ENCODE measurements at places on chromosomes 11 and 22. TPM values are rescaled to one million over a fixed set of nuclear protein-coding genes. Genes with fewer than 3 reads are reported as not detected.

GRCh38 chr11:17699147-17700114, 19.9 kb upstream of the MYOD1 start:
- no peak for DNase-seq

GRCh38 chr22:43643387-43643786, 168.7 kb downstream of the EFCAB6 start:
- no peak for DNase-seq

GRCh38 chr11:36155770-36156160, 133.5 kb downstream of the COMMD9 start:
- peak; percentile 49 for DNase-seq

GRCh38 chr11:65446446-65447277, 24.1 kb downstream of the NEAT1 start:
- peak; percentile 49 for DNase-seq

GRCh38 chr11:73225001-73225686, 7.1 kb downstream of the P2RY2 start:
- DNase-seq: no peak

GRCh38 chr22:49992921-49993648, 19.5 kb downstream of the IL17REL start:
- peak; percentile 79 for DNase-seq

DNA sequence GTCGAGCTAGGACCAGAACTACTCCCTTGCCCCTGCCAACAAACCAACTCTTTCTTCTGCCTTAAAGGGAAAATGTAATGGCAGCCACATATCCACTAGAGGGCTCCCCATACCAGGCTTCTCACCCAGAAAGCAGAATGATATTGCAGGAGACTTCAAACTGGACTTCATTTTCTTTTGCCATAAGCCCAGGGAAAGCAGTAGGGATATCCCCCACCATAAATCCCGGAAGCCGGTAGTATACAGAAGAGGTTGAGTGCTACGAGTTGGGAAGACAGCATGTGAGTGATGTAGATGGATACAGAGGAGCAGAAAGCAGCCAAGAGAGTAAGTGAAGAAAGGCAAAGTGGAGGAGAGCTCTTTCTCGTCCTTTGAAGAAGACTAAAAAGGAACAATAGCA, 12.1 kb downstream of the PLAAT5 start:
- peak; percentile 82 for DNase-seq

DNA sequence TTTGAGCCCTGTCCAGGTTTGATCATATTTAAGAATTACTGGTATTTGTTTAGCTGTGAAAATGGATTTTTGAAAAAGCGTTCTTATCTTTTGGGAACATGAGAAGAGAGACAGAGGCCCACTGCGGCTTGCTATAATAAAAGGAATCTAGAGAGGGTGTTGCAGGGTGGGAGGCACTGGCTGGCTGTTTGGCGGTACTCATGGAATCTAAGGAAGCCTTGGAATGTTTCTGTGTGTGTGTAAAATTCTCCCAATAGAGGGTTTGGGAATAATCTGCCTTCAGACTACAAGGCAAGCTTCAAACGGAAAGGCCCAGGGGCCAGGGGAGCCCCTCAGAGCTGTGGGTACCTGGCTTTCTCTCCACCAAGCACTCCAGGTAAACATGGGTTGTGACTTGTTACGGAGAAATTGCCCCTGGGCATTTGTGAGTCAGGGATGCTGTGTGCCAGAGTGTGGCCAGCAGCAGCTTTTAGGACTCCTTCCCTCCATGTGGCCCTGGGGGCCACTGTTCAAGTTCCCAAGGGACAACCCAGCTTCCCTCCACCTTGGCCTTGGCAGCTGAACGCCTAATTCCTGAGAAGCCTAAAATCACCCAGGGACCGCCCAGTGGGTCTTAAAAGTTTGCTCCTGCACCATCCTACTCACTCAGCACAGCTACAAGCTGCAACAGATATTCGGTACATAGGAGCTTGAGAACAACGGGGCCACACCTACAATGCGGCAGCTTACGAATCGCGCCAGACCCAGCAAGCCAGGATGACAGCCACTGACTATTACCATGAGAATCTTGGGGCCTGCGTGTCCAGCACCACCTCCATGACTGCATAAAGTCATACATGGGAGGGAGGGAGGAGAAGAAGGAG, 14.1 kb upstream of the SYT8 start:
- DNase-seq: no peak

- DNase-seq: peak; percentile 69
These were observed 379 bp upstream of the SLC3A2 start for GRCh38 chr11:62880231-62880802.

DNA sequence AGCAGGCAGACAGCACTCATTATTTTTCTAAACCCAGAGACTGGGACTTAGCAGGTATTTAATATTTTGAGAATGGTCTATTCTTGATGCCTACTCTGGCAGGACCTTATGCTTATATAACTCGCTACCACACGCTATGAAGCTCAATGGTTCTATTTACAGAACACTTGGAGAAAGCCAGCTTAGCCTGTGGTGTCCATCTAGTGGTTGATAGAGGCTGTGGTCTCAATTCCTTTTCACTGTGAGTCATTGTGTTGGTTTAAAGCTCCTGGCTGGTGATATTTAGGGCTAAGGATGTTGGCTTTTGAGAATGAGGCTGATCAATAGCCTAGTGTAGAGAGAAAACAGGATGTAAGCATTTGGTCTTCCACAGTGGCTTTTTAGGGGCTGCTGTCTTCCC, 206.4 kb downstream of the DBX1 start:
- DNase-seq: peak; percentile 86

GRCh38 chr11:32183512-32183911, 92.6 kb downstream of the RCN1 start:
- DNase-seq: no peak

GRCh38 chr11:26229257-26229656, 102.7 kb upstream of the ANO3 start:
- peak; percentile 96 for DNase-seq

GRCh38 chr11:32987851-32988250, 27.8 kb upstream of the DEPDC7 start:
- DNase-seq: no peak

- DNase-seq: no peak
These were observed 37.9 kb downstream of the PAK1 start for GRCh38 chr11:77435972-77436371.

- peak; percentile 97 for DNase-seq
These were observed 67.9 kb downstream of the CYB5R2 start for GRCh38 chr11:7605186-7605943.

Gene BTG4
- total RNA-seq: not detected

Gene NOX4
- total RNA-seq: 59.8 TPM

Gene HMBS
- 3.4 TPM for total RNA-seq

Gene KCNE3
- 1.1 TPM for total RNA-seq

Gene MS4A6E
- total RNA-seq: not detected

Gene CATSPER1
- total RNA-seq: 0.34 TPM

Gene POU2AF2
- not detected for total RNA-seq

Gene PICK1
- 18.7 TPM for total RNA-seq

Data from dermis blood vessel endothelial cell (primary cell).